ENCODE measurements at places on chromosomes 3 and 15.

DNA sequence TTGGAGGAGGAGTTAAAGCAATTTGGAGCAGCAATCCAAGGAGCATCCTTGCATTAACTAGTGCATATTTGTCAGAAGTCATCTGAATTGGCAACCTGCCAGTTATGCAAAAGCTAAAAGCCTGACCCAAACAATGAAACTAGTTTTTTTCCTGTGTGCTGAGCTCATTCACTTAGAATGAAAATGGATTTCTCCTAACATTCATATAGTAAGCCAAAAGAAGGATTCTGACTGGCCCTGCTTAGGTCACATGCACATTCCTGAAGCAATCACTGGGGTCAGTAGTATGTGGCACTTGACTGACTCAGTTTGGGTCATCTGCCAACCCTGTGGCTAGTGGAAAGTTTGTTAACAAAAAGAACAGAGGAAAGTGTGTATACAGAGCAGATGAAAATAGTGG is 30.5 kb downstream of the OXSM start:
- DNase-seq, result peak; percentile 98

- peak; percentile 53 for DNase-seq
Observed at GRCh38 chr3:34011171-34012101, 213.0 kb downstream of the PDCD6IP start.

DNA sequence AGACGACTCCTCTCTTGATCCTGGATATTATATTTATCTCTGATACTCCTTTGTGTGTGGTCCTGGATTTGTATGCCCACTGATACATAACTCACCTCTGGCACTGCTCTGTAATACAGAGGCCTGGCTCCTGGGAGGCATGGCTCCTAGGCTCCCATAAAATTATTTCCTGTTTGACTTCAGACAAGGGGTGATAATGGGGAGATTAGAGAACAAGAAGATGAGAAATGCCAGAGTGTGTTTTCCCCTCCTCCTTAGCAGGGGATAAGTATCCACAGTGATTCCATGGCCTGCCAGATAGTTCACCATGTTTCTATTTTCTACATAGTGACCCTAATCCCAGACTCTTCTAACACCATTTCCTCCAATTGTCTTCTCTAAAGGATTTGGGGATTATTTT is 165.7 kb upstream of the PLSCR5 start:
- no peak for DNase-seq

- peak; percentile 41 for DNase-seq
Observed at GRCh38 chr3:41907330-41908073, 54.4 kb downstream of the ULK4 start.

DNA sequence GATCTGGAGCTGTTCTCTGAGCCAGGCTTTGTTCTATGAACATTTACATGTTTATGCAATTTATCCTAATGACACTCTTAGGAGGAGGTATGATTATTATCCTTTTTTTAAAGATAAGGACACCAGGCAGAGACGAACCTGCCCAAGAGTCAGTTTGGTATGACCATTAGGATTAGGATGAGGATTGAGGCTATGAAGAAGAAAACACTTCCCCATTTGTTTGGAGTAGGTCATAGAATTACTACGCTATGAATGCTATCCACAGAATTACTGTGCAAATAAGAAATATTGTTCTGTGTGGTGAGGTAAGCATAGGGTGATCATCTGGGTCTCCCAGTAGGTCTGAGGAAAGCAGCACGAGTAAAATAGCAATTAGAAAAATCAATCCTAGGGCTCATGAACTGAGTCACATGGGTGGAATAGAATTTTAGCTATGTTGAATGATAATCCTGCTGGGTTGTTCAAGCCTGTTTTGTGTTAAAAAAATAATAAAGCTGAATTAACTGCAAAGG is 23.9 kb downstream of the EIF4E3 start:
- no peak for DNase-seq

DNA sequence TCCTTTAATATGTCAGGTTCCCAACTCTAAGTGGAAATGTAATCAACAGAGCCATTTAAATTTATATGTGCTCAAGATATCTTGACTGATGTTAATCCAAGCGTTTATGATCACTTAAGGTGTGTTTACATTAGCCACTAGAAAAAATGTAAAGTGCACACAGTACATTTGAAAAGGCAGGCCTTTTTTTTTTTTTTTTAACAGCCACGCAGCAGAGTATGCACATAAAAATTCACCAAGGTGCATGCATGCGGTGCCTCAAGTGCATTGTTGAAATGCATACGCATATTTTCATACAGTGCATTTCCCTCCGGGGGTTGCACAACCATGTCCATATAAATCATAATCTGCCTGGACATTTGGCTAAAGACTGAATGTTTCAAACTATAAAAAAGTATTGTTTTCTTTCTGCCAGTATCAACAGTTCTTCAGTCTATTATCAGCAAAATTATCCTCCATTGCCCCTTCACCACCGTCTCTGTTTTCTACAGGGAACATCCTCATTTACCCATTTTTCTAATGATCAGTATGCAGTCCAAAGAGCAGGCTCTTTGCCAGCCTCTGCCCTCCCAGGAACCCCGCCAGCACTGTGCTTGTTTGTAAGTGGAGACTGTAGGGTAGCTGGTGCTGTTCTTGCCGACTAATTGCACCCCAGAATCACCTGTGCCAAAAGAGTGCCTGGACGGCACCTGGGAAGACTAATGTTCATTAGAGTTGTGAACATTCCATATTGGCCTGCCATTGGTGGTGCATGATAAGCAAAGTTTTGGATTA is 611.2 kb upstream of the CFAP20DC start:
- DNase-seq, result peak; percentile 9

DNA sequence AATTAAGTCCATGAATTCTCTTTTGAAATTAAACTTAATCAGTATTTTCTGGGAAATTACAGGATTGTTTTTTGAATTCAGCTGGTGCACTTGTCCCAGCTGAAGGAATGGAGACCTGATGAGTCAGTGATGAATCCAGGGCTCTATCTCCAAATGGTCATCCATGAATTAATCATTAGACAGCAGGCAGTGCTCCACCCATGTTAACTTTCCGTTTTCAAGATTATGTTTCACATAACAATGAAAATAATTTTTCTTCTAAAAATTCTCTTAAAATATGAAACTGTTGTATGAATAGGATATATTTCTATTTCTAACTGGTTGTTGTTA is 13.9 kb upstream of the PAQR9 start:
- DNase-seq, result no peak

DNA sequence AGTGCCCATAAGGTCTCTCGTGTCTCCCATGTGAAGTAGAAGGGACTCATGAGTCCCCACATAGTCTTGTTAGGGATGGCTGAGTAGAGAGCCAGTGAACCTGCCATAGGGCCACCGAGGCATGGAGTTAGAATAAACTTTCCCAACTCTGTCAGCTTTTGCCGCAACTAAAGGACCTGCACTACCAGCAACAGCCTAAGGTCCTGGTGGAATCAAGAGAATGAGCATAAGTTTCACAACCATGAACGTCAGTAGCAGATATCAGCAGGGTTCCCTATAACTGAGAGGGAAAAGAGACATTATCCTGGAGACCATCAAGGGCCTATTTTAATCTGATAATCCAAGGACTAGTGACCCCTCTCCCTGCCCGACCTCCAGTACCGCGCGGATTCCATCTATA is 60.3 kb upstream of the FNDC3B start:
- DNase-seq, result no peak

- DNase-seq, result no peak
Observed at GRCh38 chr3:88773766-88774165, 333.7 kb upstream of the EPHA3 start.

GRCh38 chr3:160260587-160261270 is 35.5 kb downstream of the C3orf80 start:
- no peak for DNase-seq

GRCh38 chr3:186921578-186921977 is 8.7 kb upstream of the ST6GAL1 start:
- DNase-seq, result no peak

- DNase-seq, result peak; percentile 67
Observed at GRCh38 chr15:65077981-65078352, 1.4 kb downstream of the KBTBD13 start.

- no peak for DNase-seq
Observed at GRCh38 chr3:18024715-18025114, 282.3 kb upstream of the TBC1D5 start.

DNA sequence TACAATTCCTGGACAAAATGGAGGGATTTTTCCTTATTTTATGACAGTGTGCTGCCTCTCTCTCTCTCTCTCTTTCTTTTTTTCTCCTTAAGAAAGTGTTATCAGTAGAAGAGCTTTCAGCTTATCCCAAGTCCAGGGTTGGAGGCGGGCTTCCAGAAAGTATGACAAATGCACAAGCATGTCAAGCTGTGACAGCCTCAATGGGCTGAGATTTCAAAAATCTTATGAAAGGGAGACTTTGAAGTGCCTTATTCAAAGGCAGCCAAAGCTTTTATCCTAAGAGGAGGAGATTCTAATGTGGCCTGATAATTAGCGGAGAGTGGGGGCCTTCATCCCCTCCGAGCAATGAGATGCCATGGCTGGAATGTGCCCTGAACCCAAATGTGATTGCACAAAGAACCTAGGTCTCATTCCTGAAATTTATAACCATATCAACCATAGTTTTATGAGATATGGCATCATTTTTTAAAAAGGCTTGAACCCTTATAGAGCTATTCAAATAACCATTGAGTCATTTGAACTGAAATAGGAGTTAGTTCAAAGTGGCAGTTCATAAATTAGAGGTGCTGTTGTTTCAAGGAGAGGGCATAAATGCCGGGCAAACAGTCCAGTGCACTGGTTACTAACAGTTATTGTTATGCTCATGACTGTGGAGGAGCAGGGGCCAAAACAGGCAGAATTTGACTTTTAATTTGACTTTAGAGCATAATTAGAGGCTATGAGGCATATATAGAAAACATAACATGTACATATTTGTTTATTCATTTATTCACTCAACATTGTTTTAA is 261.6 kb upstream of the THRB start:
- peak; percentile 13 for DNase-seq

DNA sequence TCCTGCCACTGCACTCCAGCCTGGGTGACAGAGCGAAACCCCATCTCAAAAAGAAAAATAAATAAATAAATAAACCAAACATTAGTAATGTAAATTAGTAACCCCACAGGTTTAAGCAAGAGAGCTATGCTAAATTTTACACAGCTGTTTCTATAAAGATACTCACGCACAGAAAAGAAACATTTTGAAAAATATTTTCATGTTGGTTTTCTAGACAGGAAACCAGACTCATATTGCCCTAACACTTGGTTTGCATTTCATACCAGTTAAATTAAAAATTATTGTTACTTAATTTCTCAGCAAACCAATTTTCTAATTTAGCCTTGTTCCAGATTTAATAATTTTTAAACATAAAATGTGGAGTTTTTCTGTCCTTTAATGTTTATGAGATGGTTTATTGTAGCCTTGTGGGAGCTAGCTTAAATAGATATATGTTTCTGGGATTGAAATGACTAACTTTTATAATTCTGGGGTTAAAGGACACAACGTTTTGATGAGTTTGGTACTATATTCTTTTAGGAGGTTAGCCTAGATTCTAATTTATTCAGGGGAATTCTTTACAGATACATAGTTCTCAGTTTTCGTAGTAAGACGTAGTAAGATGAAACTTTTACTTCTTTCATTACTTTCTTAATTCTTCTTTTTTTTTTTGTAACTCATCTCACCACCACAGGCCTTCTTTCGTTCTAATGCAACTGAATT is 42.6 kb upstream of the SLC4A7 start:
- no peak for DNase-seq

DNA sequence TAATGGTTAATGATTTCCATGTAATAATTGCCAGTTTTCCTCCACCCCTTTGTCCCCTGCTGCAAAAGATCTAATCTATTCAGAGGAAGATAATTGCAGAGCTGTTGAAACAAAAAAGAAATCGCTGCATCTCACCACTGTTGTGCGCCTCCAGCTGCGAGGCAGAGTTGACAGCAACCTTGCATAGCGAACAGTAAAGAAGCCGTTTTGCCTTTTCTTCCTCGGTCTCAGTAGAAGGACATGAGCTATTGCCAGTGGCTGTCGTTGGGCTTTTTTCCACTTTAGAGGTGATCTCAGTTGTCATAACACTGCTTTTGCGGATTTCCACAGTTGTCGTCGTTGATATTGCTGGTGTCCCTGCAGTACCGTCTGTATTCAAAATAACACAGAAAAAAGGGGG is 314.2 kb downstream of the ZNF385D start:
- DNase-seq, result peak; percentile 4

DNA sequence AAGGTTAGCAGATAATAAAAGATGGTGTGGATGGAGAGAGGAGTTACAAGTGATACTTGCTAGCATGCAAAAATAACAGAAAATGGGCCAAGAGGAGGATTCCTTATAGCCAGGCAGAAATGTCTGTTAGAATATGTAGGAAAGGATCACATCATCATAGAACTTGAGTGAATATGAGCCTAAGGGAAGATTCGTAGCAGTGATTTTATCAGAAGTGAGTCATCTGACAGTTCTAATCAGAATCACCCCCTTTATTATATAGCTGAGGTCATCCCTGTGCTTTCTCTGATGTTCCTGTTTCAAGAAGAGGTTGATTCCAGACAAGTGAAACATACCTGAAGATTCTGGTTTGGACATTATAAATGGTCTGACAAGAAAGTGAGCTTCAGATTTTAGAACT is 22.9 kb downstream of the EXOG start:
- DNase-seq, result no peak

- no peak for DNase-seq
Observed at GRCh38 chr3:193418576-193419373, 40.2 kb upstream of the ATP13A5 start.

GRCh38 chr3:184874709-184875644 is 63.0 kb downstream of the VPS8 start:
- peak; percentile 58 for DNase-seq

All from astrocyte of the hippocampus (primary cell).